ENCODE measurements at places on chromosomes 13 and 19. TPM values are rescaled to one million over a fixed set of nuclear protein-coding genes. Genes with fewer than 3 reads are reported as not detected.

FGF22 gene
- not detected for total RNA-seq

S1PR4 gene
- not detected for total RNA-seq

LILRB1 gene
- total RNA-seq = not detected

SHISA7 gene
- not detected for total RNA-seq

IGFL2 gene
- total RNA-seq = not detected

DMPK gene
- total RNA-seq = 30.4 TPM

ARMC6 gene
- 30.9 TPM for total RNA-seq

VMAC gene
- total RNA-seq = 12.7 TPM

ZNF317 gene
- 20.9 TPM for total RNA-seq

CNFN gene
- total RNA-seq = not detected

CRX gene
- not detected for total RNA-seq

ACP7 gene
- total RNA-seq = not detected

ZNF506 gene
- total RNA-seq = 14.8 TPM

MEF2B gene
- total RNA-seq = 0.29 TPM

PSPN gene
- 1.2 TPM for total RNA-seq

UFM1 gene
- 110 TPM for total RNA-seq

ZNF850 gene
- total RNA-seq = 3.2 TPM

B3GNT3 gene
- total RNA-seq = not detected

PSG4 gene
- under 0.01 TPM for total RNA-seq

PSG7 gene
- total RNA-seq = not detected

KIR2DL1 gene
- not detected for total RNA-seq

NR2C2AP gene
- 6.2 TPM for total RNA-seq

TEX101 gene
- total RNA-seq = not detected

PRX gene
- total RNA-seq = 2.7 TPM

MZT1 gene
- 8.3 TPM for total RNA-seq

UHRF1 gene
- total RNA-seq = 7.6 TPM

LSM7 gene
- 57.9 TPM for total RNA-seq

ZNF763 gene
- total RNA-seq = 2.5 TPM

NCAN gene
- total RNA-seq = under 0.01 TPM
